CD4-positive, alpha-beta T cell (primary cell): ENCODE measurements at places on chromosomes 11 and 22.

GRCh38 chr22:29225422-29226090 lies 19.9 kb downstream of the EMID1 start:
- no peak for DNase-seq

DNA sequence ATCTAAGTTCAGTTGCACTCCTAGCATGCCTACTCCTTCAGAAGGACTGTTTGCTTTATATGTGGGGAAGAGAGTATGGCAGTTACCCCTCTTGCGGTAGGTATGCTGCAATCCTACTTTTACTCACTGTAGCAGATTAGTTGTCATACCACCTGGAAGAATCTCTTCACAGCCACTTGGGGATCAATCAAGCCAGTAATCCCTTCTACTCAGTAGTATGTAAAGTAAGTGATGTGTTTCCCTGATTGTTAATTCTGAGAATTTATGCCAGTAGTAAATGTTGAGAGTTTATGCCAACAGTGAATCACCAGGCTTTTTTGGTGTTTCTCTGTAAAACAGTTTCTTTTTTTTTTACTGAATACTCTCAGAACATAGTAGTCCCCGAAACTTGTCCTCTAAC lies 34.4 kb downstream of the PRMT3 start:
- no peak for DNase-seq

DNA sequence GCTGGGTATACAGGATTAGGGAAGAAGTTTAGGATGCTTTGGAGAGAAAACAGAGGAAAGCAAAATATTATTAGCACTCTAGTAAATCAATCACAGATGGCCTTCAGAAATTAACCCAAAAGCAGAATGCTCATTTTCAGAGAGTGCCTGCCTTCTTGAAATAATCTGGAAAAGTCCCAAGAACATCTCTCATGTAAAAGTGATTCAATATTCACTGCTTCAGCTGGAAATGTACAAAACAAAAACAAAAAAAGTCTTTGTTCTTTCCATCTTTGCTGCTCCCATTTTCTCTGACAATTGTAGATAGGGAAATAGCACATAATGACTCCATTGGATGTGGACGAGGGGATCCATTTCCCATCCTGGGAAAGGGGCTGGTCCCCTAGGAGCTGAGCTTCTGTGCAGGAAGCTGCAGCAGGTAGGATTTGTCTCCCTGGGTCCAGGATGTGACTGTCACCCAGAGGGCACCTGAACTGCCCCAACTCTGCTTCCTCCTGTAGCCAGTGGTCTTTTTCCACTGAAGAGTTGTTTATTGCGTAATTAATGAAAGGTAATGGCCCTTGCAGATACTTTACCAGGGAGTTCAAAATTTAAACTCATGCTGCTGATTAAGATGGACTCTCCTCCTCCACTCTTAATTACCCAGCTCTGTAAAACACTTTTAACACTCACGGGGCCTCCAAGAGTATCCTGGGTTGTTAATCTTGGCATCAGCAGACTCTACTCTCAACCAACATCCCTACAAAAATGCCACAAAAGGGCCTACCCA lies 57.9 kb downstream of the SC5D start:
- DNase-seq = no peak

DNA sequence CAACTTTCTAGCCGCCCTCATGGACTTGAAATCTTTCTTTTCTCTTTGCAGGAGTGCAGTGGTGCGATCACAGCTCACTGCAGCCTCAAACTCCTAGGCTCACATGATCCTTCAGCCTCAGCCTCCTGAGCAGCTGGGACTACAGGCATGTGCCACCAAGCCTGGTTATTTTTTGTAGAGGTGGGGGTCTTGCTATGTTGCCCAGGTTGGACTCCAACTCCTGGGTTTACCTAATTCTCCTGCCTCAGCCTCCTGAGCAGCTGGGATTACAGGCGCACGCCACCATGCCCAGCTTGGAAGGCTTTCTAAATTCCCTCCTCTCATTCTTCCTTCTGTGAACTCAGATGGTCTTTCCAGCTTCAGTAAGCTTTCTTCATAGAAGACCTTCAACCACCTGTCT lies 4.7 kb upstream of the APOA1 start:
- no peak for DNase-seq

DNA sequence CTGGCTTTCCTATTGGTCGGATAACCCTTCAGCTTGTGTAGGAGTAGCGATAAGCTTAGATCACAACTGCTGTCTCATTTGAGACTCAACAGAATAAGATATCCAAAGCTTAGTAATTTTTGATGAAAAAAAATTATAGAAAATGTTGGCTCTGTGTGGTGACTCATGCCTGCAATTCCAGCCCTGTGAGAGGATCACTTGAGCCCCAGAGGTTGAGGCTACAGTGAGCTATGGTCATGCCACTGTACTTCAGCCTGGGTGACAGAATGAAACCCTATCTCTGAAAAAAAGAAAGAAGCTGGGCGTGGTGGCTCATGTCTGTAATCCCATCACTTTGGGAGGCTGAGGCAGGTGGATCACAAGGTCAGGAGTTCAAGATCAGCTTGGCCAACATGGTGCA lies 55.6 kb upstream of the RRM1 start:
- no peak for DNase-seq

DNA sequence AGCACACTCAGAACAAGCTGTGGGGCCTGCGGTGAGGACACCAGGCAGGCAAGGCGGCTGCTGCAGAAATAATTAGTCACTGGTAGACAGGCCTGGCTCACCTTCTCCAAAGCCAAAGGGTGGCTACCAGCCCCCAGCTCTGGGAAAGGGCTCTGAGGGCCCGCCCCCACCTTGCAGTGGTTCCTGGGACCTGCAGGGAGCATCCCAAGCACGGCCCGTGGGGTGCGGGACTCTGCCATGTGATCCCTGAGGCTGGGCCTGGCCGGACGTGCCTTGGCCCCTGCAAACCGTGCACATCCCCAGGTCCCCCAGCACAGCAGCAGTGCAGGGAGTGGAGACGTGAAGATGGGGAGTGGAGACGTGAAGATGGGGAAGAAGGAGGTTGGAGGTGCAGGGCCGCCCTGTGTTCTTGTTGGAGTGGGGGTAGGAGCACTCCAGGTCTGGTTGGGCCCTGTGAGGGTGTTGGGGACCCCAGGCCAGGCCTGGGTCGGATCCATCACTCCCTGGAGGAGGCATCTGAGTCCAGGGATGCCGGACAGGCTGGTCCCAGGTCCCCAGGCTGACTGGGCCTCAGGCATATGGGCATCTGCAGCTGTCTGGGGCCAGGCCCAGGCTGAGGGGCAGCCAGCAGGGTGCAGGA lies 41.9 kb downstream of the RTN4R start:
- DNase-seq = no peak

DNA sequence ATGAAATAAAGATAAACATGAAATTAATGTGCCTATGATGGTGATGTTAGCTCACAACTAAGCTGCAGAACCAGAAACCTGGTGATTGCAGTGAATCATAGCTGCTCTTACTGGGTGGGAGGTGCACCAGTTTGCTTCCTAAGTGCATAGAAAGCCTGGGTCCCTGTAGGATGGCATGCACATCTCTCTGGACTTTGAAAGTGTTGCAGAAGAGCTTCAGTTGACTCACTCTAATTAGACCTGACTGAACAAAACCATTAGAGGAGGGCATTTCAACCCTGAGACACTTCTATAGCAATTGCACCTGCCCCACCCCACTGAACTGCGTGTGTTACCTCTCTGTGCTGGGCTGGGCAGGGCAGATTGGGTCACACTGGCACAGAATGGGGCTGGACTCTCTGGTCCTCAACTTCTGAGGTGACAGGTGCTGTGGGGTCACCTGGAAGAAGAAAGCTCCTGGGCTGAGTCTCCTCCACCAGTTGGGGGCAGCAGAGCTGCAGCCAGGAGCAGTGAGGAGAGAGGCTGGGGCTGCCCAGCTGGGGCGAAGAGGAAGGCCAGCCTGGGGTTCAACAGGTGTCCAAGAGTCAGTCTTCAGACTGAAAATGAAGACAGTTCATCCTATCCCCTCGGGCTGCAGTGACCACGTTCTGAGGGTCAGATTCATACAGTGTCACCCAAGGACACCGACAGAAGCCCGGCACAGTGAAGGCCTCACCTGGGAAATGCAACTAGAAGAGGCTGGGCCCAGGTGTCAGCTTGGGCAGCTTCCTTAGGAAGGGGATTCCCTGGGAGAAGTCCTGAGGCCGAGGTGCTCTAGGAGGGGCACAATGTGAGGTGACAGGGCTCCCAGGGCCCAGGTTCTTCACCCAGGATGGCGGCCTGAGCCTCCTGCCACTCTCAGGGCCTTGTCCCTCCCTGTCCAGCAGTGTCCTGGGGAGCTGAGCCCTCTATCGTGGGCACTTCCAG lies 58.1 kb downstream of the GGTLC2 start:
- DNase-seq = no peak

GRCh38 chr11:131495423-131495822 lies 125.0 kb downstream of the NTM start:
- no peak for DNase-seq

GRCh38 chr11:2287091-2287490 lies 14.6 kb downstream of the C11orf21 start:
- DNase-seq = no peak

DNA sequence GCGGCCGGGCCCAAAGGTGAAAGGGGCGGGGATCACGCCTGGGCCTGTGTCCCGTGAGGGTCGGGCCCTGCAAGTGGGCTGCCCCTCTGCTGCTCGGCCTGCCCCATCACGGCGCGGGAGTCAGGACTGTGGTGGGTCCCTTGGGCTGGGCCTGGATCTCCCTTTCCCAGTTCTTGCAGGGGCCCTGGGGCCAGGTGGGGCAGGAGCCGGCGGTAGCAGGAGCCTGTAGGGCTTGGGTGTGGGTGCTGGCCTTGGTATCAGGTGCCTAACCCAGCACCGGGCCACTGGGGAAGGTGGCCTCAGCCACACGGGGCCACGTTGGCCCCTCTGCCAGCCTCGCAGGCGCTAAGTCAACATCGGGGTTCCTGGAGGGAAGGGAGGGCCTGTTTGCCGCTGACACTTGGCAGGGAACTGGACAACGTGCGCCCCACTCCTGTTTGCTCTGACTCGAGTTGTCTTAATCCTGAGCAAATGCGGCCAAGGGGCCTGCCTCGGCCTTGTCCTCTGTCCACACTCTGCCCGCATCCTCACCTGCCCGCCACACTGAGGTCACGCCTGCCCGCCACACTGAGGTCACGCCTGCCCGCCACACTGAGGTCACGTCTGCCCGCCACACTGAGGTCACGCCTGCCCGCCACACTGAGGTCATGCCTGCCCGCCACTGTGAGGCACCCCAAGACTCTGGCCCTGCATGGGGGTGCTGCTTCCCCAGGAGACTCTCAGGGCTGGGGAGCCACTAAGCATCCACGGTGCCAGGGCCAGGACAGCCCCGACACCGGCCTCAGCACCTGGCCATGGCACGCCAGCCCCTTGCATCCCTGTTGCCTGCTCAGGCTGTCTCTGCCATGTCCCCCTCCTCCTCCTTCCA lies 14.2 kb upstream of the MUC5B start:
- DNase-seq = no peak

- DNase-seq = no peak
Measured at GRCh38 chr11:126567419-126567818, 211.9 kb downstream of the ST3GAL4 start.

DNA sequence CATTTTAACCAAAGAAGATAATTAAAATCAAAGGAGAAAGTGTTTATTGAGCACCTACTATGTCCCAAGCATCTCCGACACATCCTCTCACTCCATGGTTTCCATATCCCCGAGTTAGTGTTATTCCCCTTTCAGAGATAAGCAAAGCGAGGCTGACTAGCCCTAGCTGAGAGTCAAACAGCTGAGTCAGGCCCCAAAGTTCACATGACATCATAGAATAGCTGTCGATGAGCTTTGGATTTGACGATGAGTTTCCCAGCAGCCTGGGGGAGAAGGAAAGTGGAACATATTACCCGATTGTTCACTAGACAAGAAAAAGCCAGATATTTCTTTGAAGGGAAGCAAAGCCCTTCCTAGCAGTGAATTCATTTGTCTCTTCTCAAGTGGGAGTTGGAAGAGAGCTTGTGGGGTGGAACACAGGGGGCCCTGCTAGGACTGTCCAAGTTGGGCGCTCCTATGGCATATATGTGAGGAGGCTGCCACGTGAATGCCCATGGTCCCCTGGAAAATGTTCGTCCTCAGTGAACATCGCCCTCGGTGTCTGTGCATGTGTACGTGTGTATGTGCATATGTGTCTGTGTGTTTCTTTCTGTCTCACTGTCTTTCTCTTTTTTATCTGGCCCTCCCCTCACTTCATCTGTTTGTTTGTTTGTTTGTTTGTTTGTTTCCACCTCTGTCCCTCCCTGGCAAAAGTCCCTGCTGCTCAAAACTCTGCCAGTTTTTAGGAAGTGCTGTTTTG lies 493 bp upstream of the CYTH4 start:
- DNase-seq = no peak

- no peak for DNase-seq
Measured at GRCh38 chr11:131036514-131036913, 120.2 kb upstream of the SNX19 start.

GRCh38 chr11:83643115-83643514 lies 356.9 kb upstream of the CCDC90B start:
- no peak for DNase-seq

GRCh38 chr11:73375830-73376159 lies 404 bp upstream of the RELT start:
- DNase-seq = no peak

GRCh38 chr22:23485490-23485889 lies 94.6 kb downstream of the IGLL1 start:
- DNase-seq = no peak

- DNase-seq = no peak
Measured at GRCh38 chr22:23683545-23683944, 7.3 kb upstream of the RGL4 start.

- DNase-seq = no peak
Measured at GRCh38 chr11:46381048-46381818, at the start of gene MDK. Gene MDK, plus strand, starts transcription at chr11:46381669. Its CDS starts 389 bp downstream, at chr11:46382058.

- no peak for DNase-seq
Measured at GRCh38 chr11:46332568-46333393, 14.5 kb upstream of the DGKZ start.

GRCh38 chr11:10349281-10349665 lies 44.4 kb downstream of the ADM start:
- no peak for DNase-seq

DNA sequence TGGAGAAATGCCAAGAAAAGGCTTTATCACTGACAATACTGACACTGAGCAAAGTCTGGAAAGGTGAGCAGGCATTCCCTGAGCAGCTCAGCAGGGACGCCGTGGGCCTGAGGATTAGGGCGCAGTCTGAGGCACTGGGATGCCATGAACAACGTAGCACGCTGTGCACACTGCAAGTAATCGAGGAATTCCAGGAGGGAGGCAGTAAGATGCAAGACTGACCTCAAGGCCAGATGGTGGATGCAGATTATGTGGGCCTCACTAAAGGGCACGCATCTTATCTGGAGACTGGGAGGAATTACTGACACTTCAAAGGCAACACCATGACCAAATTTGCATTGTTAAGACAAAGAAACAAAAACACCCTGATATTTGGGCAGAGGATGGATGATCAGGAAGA lies 50.4 kb upstream of the OPCML start:
- DNase-seq = no peak

GRCh38 chr11:91837411-91838330 lies 386.9 kb upstream of the FAT3 start:
- no peak for DNase-seq

GRCh38 chr11:1785749-1786413 lies 22.2 kb upstream of the CTSD start:
- no peak for DNase-seq

DNA sequence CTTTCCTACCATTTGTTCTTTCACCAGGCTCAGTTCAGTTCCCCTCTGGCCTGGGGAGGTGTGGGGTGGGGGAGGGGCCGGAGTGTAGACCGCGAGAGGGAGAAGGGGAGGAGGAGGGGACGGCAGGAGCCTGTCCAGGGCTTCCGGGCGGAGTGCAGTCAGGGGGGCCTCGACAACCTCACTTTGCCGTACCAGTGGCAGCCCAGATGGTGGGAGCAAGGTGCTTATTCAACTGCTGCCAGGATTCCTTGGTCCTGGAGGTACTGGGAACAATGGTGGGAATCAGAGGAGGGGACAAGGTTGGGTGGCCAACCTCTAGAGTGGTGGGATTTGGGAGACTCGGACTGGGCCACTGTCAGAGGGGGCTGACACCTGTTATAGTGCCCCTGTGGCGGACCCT lies 1.2 kb downstream of the BACE1 start:
- DNase-seq = no peak
